Sigmoid colon (tissue), 7 donors: ENCODE measurements at places on chromosomes 11 and 22.

- no peak for DNase-seq
These were observed 79.4 kb upstream of the LMO1 start for GRCh38 chr11:8342821-8343681.

DNA sequence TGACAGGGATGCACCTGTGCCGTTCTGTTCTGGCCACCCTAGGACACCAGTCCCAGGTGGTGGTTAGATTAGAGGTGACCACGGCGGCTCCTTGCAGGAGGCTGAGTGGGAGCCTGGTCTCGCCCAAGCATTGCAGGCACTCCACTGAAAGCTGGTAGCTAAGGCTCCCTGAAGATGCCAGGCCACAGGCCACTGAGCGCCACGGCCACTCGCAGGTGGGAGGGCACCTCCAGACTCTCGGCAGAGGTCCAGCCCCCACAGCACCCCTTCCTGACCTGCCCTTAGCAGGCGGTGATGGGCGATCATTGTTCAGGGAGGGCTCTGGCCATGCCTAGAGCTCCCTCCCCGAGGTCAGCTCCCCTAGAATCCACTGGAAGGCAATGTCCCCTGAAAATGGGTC, 1270.2 kb downstream of the BRD1 start:
- DNase-seq, result no peak

DNA sequence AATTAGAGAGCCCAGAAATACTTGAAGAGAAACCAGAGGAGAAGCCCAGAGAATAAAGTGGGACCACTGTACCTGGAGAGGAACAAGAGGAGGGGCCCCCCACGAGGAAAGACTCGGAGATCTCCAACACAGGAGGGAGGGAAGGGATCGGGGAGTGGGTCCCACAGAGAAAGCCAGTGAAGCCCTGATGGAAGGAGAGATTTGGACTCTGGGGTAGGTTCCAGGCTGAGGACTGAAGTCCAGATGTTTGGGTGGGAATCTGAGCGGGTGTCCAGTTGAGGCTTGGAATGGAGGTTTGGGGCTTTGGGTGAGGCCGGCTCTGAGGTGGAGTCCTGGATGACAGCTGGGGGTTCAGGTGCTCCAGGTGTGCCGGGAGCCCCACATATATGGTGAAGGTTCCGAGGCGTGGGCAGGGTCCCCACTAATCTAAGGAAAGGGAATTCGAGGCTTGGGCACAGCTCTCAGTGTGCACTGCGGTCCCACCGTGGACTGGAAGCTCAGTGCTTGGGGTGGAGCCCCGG, 32.6 kb downstream of the PDE2A start:
- no peak for DNase-seq

- DNase-seq, result no peak
These were observed 9.2 kb downstream of the THYN1 start for GRCh38 chr11:134243913-134244312.

- DNase-seq, result no peak
These were observed 20.5 kb downstream of the GAL start for GRCh38 chr11:68704887-68705286.

DNA sequence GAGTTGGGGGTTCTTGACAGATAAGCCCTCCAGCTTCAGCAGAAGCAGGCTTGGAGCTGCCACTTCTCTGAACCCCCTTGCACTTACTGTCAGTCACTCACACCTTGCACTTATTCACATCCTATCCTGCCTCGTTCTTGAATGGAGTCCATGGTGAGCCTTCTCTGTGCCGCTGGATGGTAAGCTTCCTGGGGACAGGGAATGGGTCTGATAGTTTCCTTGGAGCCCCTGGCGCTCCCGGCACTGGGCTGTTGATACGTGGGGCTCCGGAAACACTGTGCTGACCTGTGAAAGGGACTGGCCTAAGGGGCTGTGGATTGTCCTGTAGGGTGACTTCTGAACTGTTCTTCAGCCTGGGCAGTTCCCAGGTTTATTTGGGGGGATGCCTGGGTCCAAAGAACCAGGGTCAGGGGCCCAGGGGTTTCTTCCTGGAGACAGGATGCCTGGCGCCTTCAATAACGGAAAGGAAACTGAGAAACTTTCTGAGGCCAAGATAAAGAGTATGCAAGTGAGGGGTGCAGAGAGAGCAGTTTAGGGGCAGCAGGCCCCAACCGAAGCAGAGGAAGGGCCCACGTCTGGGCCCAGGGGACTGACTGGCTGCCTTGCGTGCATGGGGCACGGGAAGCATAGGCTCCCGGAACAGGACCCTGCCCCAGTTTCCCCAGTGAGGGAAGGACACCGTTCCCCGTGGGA, 709 bp upstream of the ST3GAL4 start:
- peak; percentile 53 for DNase-seq

GRCh38 chr11:45378516-45378915, 92.4 kb upstream of the SYT13 start:
- DNase-seq, result no peak

GRCh38 chr11:64969209-64969608, 2.7 kb downstream of the MAJIN start:
- no peak for DNase-seq

- no peak for DNase-seq
These were observed 3.0 kb downstream of the RAB39A start for GRCh38 chr11:107931206-107931605.

DNA sequence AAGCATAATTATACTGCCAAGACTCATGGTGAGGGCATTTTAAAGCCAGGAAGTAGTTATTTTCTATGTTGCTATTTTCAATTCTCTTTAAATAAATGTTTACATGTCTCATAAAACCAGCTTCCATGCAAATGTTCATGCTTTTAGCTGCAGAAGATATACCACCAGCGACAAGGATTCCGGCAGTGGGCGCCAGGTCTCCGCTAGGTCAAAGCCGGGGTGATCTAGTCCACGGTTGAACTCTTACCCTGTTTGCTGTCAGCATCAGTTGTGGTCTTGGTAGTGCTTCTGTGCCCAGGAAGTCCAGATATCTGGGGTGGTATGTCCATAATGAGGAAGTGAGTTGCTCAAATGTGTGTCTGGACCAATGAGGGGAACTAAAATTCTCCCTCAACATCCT, 265.7 kb downstream of the BRD1 start:
- no peak for DNase-seq

GRCh38 chr11:6387811-6388599, 2.3 kb upstream of the SMPD1 start:
- no peak for DNase-seq

DNA sequence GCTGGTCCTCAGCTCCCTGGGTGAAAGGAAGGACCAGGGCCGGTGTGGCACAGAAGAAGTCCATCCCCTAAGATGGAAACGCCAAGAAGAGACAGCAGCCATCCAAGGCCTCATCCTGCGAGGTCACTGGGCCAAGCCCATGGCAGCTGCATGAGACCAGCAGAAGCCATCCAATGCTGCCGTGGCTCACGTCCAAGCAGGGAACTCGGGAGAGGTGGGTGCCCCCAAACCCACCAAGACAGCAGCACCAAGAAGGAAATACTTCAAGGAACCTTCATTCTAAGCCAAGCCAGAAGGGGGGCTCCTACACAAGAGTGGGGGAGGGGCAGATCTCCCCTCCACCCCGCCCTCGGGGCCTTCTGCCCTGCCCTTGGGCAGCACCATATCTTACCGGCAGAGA, 49.6 kb downstream of the IGSF9B start:
- DNase-seq, result no peak

DNA sequence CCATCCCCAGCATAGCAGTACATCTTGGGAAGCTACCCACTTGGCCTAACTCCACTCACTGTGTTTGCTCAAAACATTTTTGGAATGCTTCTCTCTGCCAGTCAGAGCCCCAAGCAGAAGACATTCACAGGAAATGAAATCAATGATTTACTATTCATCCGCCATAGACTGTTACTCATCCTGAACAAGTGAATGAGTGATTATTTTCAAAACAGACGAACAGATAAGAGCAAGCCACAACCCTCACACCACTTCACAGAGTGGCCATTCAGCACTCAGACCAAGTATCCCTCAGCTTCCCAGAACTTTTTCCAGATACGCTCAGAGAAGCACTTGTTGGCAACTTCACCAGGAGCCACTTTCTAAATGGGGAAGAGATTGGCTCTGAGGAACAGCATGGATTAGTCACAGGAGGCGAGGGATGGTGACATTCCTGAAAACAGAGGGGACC, 13.0 kb upstream of the UBASH3B start:
- DNase-seq, result no peak

DNA sequence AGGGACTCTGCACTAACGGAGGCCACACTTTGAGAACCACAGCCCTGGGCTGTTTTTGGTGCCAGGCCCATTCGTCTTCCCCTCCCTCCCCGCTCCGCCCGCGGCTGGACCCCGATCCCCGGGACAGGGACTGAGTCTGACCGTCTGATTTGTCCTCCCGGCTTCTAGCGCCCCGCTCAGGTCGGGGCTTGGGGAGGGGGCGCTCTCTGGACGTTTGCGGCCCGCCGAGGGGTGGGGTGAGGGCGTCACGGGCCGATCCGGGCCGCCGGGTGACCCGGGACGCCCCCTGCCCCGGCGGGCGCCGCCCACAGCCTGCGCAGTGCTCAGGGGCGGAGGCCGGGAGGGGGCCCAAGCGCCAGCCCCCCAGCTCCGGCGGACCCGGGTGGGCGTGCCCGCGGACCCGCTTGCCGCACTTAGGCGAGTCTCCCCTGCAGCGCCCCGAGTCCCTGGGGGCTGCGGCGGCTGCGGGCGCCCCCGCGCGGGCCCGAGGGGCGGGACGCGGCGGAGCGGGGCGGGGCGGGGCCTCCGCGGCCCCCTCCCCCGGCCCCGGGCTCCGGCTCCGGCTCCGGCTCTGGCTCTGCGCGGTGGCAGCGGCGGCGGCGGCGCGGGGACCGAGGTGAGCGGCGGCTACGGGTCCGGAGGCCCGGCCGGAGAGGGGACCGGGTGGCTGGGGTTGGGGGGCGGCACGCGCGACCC, 33.7 kb upstream of the PRR5 start:
- DNase-seq, result peak; percentile 64

DNA sequence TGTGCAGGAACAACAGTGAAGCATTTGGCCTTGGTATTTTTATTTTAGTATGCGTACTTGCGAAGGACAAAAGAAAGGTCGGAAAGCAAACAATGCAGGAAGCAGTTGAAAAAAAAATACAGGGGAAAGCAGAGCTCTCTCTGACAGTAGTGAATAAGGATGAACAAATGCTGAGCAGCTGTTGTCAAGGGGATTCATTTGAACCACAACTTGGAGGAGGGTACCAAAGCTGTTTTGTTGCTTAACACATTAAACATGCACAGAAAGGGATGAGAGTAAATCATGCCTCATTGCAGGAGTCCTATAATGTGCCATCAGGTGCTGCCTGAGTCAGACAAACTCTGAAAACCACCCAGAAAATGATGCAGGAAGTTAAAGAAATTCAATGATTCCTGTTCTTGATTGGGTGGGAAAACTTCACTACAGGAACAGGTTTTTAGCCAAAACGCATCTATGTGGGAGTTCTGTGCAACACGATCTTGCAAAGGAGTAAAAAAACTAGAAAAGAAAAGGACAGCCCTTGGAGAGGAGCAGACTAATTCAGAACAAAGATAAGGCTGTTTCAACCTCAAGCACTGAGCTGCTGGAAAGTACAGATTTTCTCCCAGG, 2113.5 kb downstream of the LRRC4C start:
- DNase-seq, result no peak

- DNase-seq, result no peak
These were observed 80.0 kb downstream of the CTTN start for GRCh38 chr11:70478166-70478890.

- no peak for DNase-seq
These were observed 597.5 kb downstream of the BRD1 start for GRCh38 chr22:49230194-49230577.

DNA sequence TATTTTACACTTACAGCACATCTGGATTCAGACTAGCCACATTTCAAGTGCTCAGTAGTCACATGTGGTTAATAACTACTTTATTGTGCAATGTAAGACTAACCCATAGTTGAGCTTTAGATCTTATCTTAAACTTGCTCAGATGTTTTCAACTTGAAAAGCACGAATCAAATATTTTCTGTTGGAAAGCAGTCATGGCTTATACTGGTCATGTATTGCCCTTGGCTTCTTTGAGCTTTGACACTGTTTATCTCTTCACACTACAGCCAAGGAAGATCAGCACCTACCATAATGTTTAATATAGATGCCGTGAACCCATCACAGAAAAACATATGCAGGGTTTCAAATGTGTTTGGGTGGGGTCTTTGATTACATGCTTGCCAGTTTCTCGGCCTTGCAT, 4.4 kb downstream of the RBX1 start:
- no peak for DNase-seq

DNA sequence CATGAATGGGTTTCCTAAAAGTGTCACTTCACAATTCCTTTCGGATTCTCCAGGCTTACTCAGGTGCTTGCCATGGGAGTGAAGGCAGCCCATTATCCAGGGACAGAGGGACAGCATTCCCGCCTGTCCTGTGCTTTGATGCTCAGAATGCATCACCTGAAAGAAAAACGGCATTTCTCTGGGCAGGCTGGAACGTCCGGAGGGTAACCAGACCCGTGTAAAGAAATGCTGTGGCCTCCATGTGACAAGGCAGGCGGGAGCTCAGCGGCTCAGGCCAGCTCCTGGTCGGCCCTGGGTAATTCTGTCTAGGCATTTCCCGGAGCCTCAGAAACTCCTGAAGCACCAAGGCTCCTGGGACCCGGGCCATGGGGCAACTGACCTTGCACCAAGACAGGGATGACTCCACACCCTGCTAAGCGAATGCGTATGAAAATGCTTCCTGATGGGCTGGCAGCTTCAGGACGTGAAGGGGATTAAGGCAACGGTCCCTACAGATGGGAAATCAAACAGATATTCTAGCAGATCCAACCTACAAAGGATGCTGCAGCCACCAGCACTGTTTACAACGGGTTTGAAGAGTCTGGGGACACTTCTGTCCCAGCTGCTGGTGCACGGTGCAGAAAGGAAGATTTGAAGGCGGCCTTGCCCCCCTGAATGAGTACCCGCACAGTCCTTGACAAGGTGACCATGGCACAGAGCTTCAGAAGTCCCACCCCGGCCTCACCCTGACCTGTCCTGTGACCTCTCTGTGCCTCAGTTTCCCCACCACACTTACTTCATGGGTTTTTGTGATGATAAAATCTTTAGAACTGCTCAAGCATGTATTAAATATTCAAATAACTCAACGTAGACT, 13.6 kb upstream of the FGF3 start:
- peak; percentile 57 for DNase-seq

DNA sequence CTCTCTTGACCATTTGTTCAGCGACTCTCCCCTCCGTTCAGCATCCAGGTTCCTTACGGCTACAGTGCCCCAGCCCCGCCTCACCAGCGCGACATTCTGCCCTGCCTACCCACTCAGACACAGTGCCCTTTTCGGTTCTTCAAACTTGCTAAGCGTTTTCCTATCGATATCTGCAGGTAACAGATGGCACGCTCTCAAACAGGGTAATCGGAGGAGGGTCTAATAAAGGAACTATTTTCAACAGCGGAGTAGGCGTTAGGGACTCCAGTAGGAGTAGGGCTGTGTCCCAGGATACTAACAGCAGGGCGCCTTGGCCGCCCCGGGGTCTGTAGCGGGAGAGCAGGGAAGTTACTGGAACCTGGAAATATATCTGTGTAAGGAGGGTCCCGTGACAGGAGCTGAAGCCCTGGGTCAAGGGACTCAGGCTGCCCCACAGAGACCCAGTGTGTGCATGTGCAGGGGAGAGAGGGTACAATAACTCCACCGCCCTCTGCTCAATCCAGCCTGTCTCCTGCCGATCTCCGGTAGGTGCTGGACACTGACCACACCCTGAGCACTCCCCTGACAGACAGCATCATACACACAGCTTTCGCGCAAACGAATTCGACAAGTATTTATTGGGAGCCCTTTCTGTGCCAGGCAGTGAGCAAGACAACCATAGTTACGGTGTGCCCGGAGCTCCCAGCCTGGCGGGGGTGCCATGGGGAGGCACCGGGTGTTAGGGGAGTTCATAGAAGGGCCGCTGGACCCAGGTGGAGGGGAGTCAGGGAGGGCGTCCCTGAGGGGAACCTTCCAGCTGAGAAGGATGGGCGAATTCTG, 2.1 kb downstream of the KLHL35 start:
- DNase-seq, result no peak
